ENCODE measurements at places on chromosomes 5 and 9. TPM values are rescaled to one million over a fixed set of nuclear protein-coding genes. Genes with fewer than 3 reads are reported as not detected.
A peak's percentile ranks its signal among the peaks of the same experiment; 100 is the strongest.

ANKRD34B gene
- total RNA-seq = 0.43 TPM

PCDHGA12 gene
- 12.0 TPM for total RNA-seq

TLE4 gene
- total RNA-seq = 87.1 TPM

FCHO2 gene
- total RNA-seq = 36.3 TPM

IFNA5 gene
- not detected for total RNA-seq

IL33 gene
- 12.3 TPM for total RNA-seq

SCGB3A2 gene
- total RNA-seq = not detected

ATG10 gene
- total RNA-seq = 9.9 TPM

SEMA6A gene
- 78.2 TPM for total RNA-seq

MYMK gene
- not detected for total RNA-seq

ADAMTS16 gene
- 3.1 TPM for total RNA-seq

CDC25C gene
- total RNA-seq = 0.67 TPM

ALDOB gene
- 0.91 TPM for total RNA-seq

- DNase-seq = no peak
Observed at GRCh38 chr5:53164478-53165165, 55.1 kb upstream of the MOCS2 start.

DNA sequence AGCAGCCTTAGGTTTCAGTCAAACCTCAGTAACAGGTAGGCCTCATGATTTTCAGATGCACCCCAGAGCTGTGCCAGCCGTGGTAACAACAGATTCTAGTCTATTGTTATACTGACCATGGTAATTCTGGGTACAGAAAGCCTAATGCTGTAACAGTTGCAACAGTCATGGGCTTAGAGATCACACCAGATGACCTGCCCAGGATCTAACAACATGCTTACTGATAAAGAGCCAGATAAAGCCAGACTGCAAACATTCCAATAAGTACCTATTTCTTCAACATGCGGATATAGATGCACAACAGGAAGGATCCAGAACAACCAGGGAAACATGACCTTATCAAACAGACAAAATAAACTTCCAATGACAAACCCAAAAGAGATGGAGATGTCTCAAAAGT, 42.8 kb downstream of the CERT1 start:
- DNase-seq = no peak

- DNase-seq = no peak
Observed at GRCh38 chr5:10912435-10912834, 151.4 kb upstream of the DAP start.

GRCh38 chr5:37412515-37412914, 33.4 kb downstream of the WDR70 start:
- DNase-seq = no peak

- no peak for DNase-seq
Observed at GRCh38 chr5:59506285-59506877, 387.1 kb downstream of the PDE4D start.

DNA sequence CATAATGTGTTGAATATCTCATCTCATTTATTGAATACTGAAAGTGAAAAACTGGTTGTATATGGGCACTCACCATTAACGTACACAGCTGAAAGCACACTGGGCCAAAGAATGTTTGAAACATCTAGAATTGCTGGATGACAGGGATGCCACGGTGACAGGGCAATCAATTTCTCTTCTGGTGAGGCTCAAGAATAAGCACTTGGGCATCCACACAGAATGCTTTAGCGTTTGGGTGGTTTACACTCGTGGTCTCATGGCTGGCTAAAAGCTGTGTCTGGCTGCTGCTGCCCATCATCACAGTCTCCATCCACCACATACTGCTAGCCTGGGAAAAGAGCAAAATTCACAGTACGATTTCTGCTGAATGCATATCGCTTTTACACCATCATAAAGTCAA, 30.7 kb upstream of the IL31RA start:
- no peak for DNase-seq

DNA sequence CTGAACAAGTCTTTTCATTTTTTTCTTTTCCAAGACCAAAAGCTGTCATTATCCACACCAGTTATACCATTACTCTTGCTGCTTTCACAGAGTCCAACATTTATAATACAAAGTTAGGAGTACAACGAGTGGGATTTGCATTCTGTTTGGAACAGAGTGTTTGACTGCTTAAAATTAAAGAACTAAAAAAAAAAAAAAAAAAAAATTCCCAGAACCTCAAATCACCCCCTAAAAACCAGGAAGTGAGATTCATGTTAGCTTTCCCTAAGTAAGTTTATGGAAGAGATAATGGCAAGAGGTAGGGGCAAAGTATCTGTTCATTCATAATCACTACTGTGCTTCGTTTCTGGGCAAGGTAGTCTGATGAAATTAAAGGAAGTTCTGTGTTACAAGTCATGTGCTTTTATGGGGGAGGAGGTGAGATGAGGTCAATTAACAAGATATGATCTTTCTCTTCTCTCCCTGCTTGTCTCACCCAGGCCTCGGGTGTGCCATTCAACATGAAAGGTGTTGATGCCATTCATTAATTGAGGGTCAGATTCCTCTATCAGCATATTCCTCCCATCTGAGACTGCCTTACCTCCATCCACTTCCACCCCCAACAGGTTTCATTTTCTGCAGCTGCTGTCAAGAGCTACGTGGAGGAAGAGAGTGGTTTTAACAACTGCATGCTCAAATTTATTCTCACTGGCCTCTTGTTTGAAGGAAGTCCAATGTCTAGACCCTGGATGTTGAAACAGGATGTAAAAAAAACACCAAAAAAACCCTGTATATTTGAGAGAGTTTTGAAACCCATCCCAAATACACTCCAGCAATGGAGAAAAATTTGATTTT, 58.1 kb downstream of the MARCHF3 start:
- no peak for DNase-seq

DNA sequence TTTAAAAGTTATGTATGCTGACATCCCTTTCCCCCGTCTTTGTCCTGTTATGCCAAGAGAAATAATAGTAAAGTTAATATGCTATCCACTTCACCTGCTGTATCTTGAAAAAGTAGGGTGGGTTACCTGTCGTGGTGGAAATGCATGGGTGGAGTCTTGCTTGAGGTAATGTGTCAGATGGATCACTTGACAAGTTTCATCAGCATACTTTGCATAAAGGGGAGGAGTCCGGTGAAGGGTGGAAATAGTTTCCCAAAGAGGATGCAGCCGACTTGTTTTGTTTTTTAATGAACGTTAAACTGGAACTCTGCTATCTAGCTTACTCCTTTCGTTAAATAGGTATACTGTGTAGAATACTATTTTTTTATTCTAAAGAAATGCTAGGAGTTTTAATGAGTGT, 9.0 kb upstream of the DMRT3 start:
- DNase-seq = no peak

DNA sequence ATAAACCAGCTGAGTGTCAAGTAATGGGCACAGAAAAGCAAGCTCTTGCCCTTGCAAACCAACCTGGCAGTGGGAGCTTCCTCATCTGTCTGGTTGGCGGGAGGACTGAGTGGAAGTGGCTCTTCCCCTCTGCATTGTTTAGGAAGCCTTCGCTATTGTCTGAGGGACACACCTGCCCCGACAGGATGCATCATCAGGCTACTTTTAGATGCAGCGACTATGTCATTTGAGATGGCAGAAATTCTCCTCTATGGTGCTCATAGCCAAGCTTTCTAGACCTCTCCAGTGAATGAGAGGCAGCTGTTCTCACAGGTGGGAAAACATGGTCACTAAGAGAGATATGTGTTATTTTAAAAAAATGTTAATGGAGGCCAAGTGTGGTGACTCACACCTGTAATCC, 104.0 kb downstream of the DOCK8 start:
- DNase-seq = no peak

- no peak for DNase-seq
Observed at GRCh38 chr5:52725808-52726207, 61.9 kb upstream of the ITGA1 start.

DNA sequence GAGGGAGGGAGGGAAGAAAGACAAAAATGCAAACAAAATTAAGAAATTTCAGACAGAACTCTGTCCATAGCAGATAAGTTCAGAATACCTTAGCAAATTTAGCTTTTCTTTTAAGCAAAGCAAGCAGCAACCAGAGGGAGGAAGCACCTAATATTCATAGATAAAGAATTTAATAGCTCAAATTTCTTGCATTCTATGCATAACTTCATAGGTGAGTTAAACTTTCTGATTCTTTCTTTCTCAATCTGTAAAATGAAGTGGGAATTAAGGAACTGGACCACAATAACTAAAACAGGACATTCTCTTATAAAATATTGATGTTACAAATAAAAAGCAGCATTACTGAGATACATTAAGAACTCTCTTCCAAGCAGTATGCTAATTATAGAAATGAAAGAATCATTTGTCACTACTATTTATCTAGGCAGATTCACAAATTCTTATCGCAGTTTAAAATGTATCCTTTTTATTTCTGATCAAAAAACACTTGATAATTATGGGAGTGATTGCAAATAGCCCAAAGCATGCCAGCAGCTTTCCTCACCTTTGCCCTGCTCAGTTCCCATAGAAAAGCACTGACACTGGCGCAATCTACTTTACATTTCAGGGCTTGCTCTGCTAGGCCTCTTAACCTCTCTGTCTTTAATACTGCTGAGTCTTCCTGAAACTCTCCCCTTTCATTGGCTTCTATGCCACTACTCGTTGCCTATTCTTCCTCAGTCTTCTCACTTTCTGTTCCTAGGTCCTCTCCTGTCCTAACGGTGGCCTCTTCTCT, 341.8 kb downstream of the PIK3R1 start:
- DNase-seq = no peak

GRCh38 chr5:168227001-168227400, 64.4 kb upstream of the WWC1 start:
- no peak for DNase-seq

- no peak for DNase-seq
Observed at GRCh38 chr9:76027416-76027815, 136.9 kb downstream of the PCSK5 start.

- no peak for DNase-seq
Observed at GRCh38 chr5:52853650-52854049, 65.9 kb downstream of the ITGA1 start.

GRCh38 chr9:126490214-126490631, 123.5 kb upstream of the LMX1B start:
- DNase-seq = no peak

- no peak for DNase-seq
Observed at GRCh38 chr9:133029994-133030316, 842 bp upstream of the GTF3C5 start.

GRCh38 chr5:77849308-77849900, 73.3 kb upstream of the TBCA start:
- DNase-seq = no peak

- DNase-seq = no peak
Observed at GRCh38 chr9:106862110-106862820, 701 bp upstream of the ZNF462 start.

GRCh38 chr9:14373706-14374105, 59.8 kb upstream of the NFIB start:
- no peak for DNase-seq

- DNase-seq = no peak
Observed at GRCh38 chr5:95712347-95712958, 18.7 kb upstream of the RHOBTB3 start.

DNA sequence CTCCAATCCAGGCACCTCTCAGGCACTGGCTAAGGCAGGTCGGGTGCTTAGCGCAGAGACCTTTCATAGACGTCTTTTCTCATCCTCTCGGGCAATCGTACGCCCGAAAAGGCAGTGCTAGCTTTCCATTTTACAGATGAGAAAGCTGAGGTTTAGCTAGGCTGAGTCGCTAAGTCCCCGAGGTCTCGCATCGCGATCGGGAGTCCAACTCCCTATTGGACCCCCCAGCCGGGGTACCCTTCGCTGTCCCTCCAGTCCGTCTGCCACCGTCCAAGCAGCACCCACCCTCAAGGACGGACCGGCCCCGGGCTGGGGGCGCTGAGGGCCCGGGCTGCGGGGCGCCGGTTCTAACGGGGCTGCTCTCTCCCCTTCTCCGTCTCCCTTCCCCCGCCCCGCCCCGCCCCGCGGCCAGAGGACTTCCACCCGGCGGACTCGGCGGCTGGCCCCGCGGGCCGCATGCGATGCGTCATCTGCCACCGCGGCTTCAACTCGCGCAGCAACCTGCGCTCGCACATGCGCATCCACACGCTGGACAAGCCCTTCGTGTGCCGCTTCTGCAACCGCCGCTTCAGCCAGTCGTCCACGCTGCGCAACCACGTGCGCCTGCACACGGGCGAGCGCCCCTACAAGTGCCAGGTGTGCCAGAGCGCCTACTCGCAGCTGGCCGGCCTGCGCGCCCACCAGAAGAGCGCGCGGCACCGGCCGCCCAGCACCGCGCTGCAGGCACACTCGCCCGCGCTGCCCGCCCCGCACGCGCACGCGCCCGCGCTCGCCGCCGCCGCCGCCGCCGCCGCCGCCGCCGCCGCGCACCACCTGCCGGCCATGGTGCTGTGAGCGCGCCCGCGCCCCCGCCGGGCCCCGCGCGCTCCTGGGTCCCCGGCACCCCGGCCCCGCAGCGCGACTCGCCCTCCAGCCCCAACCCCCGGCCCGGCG, 12.5 kb upstream of the EXOSC2 start:
- DNase-seq = peak; percentile 85

DNA sequence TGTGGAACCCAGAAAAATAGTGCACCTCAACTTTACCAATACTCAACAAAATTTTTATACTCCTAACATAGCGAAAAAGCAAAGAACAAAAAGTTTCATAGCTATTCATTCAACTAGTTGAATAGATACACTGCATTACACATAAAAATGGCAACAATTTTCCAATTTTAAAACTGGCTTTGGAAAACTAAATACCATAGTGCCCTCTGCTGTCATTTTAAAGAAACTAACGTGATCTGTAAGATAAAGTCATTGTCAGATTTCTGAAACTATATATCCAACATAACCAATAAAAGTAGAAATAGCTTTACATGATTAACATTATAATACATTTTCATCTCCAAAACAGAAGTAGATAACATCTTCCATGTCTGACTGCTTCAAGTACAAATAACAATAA, 31.6 kb downstream of the DTWD2 start:
- DNase-seq = no peak

GRCh38 chr5:122877518-122877917, 32.1 kb downstream of the SNX24 start:
- no peak for DNase-seq

GRCh38 chr9:95762322-95762721, 113.2 kb upstream of the ERCC6L2 start:
- DNase-seq = no peak

GRCh38 chr5:154562244-154562880, 84.3 kb upstream of the HAND1 start:
- DNase-seq = no peak

GRCh38 chr5:66652818-66653217, 56.6 kb downstream of the MAST4 start:
- DNase-seq = no peak
